ENCODE measurements at places on chromosomes 5 and 9.

GRCh38 chr5:43608406-43608805 is 5.4 kb downstream of the NNT start:
- no peak for DNase-seq

DNA sequence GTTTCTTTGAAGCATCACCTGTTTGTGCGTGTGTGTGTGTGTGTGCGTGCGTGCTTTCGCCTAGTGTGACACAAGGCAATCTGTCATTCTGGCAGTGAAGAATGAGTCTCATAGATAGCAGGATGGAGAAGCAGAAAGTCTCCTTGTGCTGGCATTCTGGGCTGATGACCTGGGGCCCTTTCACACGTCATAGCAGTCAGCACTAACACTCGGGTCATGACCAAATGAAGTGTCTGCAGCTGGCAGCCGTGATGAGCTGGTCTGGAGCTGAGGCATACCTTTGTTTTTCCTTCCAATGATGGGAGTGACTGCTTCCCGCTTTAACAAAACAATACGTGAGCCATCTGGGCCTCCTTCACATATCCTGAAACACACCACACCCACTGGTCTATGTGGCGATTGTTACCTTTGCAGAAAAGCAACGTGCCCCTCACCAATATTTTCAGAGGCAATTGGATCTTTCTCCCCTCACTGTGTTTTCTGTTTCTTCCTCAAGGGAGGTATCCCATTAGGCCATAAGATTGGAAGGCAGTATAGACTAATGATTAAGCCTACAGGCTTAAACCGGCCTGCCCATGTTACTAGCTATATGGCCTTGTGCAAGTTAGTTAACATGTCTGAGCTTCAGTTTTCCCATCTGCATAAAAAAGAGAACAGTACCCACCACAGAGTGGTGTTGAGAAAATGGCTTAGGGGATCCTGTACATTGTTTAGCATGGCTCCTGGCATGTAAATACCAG is 88.8 kb downstream of the SREK1 start:
- DNase-seq, result no peak

- DNase-seq, result no peak
Measured at GRCh38 chr5:72618708-72619107, 111.5 kb upstream of the ZNF366 start.

DNA sequence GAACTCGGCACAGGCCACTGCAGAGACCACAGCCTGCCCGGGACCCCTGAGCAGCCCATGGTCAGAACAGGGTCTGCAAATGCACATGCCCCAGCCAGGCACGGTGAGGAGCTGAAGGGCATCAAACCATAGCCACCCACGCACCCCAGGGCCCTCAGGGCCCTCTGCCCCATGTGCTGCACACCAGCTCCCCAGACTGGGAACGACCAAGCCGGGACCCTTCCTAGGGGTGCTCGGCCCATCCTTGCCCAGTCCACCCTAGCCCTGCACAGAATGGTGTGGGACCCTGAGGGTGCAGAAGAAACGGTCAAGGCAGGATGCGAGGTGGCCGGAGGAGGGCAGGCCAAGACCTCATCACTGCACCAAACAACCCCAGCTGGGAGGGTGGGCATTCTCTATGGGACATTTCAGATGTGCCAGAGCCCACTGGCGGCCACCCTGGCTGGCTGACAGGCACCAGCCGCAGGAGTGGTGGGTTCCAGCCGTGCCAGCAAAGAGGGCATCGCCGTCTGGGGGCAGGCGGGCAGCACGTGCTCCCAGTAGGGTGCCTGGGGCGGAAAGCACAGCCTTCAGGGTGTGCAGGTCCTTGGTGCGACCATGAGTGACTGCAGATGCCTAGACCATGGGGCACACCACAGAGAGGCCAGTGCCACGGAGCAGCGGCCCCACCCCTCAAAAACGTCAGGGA is 16.4 kb downstream of the SLC12A7 start:
- no peak for DNase-seq

DNA sequence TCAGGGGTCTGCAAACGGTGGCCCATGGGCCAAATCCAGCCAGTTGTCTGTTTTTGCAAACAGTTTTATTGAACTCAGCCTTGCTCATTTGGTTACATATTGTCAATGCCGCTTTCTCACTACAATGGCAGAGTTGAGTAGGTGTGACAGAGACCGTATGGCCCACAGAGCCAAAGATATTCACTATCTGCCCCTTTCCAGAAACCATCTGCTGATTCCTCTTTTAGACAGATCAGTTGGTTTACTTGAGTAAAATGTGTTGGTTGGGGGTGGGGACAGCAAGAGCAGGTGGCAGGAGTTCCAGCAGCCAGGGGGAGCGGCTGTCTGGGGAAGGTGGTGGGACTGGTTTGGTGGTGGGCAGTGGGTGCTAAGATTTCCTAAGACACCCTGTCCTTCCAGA is 54.8 kb downstream of the COL27A1 start:
- DNase-seq, result no peak

DNA sequence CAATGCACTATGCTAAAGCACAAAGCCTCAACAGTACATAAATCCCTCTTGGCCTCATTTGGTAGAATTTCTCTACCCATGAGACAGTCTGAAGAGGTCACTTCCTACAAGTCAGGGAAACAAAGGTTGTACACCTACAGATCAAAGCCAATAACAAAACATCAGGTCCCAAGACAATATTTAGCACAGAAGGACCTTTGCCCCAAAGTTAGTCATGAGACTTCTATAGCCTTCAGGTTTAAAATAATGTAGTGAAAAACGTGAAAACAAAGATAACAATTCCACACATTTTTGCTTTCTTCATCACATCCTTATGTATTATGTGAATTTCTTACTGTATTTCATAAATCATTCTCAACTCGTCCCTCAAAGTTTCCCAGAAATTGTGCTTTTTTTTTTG is 15.8 kb downstream of the AFF4 start:
- DNase-seq, result no peak

DNA sequence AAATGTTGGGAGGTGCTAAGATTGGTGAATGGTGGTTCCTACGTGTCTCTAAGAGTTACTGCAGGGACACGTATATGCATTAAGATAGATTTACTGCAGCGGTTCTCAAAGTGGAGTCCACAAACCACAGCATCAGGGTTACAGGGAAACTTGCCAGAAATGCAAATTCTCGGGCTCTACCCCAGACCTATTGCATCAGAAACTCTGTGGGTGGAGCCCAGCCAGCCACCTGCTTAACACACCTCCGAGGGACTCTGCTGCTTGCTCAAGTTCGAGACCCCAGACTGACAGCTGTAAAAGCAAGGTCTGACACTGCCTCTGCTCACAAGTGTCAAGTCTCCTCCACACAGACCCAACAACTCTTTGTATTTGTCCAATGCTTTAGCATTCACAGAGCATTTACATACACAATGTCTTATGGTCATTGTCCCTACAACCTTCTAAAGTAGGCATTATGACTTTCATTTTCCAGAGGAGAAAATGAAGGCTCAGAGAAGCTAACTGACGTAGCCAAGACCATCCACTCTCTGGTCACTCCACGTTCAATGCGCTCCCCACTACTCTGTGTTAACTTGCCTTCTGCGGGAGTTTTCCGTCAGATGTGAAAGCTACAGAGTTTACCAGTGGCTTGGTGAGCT is 48.8 kb downstream of the HSD17B3 start:
- DNase-seq, result no peak

GRCh38 chr5:71782771-71783770 is 64.0 kb downstream of the CARTPT start:
- peak; percentile 58 for DNase-seq

- no peak for DNase-seq
Measured at GRCh38 chr9:37383876-37384746, 38.4 kb upstream of the GRHPR start.

GRCh38 chr5:123138774-123139173 is 49.7 kb downstream of the PRDM6 start:
- DNase-seq, result no peak

DNA sequence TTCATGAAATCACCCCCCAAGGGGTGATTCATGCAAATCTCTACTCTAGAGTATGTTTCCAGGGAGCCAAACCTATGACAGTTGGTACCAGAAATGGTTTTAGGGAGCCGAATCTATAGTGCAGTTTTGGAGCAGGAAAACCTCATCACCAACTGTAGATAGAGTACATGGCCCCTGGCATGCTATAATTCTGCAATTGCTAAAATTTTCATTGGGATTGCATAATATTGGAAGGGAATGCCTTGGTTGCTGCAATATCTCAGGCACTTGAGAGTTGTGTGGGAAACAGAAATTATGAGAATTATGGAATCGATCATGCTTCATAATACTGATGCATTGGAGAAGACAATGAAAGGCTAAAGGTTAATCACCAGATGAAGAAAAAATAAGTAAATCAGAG is 148.2 kb upstream of the PLPPR1 start:
- DNase-seq, result no peak

DNA sequence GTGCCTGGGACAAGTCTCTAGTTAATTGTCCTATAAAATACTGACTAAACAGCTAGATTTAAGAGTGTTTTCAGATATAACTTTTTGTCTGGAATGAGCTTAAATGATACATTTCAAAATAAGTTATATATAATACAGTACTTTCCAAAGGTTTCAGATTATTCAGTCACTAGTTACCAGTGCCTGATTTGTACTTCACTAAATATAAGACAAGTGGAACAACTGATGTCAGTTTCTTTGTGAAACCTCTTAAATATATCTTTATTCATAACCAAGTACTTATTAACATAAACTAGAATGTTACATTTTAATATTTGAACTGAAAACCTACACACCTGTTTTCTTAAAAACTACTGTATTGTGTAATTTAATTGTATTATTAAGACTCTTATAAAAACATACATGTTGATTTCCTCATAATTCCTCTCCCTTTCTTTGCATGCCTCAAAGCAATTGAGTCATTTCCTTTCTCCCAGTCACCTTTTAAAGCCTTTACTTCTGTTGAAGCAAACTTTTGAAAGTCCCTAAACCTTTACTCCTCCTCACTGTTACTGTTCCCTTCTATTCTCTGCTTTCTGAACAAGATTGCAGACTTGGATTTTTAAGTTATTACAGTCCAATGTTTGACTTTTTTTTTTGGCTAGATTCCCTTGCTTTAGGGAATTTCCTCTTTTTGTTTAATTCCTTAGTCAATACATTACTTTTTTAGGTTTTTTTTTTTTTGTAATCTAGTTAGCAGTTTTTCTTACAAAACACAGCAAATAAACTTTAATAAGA is 8.7 kb upstream of the SEMA6A start:
- no peak for DNase-seq

- no peak for DNase-seq
Measured at GRCh38 chr9:126677188-126678084, 63.7 kb downstream of the LMX1B start.

- peak; percentile 48 for DNase-seq
Measured at GRCh38 chr5:73902327-73903051, 276.5 kb downstream of the ARHGEF28 start.

DNA sequence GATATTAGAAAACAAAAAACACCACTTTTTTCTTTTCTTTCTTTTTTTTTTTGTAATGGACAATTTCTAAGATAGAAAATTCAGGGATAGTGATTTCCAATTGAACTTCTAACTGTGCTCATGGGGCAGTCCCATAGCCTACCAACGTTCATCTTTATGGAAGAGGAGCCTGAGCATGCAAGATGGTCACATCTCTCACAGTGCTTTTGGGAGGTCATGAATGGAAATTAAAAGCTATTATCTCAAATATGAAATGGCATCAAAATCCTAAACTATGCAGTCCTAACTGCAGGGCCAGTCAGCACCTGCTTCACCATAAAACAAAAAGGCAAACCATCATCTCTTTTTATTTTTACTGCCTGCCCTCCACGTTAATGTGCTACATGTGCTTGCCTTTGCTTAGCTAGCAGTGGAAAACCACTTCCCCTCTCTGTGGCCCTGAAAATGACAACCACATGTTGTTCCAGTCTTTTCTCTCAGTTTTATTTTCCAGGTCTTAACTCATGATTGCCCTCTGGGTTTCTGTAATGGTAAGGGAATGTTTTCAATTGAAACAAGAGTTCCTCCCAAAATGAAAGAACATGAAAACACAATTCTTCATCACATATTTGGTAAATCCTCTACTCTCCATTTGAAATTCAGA is 16.7 kb downstream of the IFNB1 start:
- DNase-seq, result no peak

DNA sequence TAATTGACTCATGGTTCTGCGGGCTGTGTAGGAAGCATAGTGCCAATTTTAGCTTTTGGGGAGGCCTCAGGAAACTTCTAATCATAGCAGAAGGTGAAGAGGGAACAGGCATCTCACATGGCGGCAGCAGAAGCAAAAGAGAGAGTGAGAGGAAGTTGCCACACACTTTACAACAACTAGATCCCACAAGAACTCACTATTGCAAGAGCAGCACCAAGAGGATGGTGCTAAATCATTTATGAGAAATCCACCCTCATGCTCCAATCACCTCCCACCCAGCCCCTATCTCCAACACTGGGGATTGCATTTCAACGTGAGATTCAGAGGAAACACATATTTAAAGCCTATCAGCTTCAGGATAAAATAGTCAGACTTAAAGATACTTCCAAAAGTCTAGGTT is 36.1 kb upstream of the LPAR1 start:
- DNase-seq, result no peak

GRCh38 chr9:20476912-20477521 is 145.3 kb downstream of the MLLT3 start:
- no peak for DNase-seq

- DNase-seq, result no peak
Measured at GRCh38 chr5:5619546-5619945, 197.1 kb downstream of the ICE1 start.

DNA sequence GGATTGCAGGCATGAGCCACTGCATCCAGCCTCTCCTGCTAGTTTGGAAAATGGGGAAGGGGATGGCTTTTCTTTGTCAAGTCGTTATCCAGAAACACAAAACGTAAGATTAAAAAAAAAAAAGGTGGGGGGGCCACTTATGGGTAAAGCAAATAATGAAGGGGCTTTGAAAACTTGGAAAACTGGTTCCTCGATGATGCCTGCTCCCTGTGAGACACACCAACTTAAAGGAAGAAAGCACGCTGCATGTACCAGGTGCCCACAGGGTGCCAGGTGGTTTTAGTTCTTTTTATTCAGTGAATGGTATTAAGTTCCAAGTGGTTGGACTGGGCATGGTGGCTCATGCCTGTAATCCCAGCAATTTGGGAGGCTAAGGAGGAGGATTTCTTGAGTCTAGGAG is 170.1 kb downstream of the GOLPH3 start:
- no peak for DNase-seq

DNA sequence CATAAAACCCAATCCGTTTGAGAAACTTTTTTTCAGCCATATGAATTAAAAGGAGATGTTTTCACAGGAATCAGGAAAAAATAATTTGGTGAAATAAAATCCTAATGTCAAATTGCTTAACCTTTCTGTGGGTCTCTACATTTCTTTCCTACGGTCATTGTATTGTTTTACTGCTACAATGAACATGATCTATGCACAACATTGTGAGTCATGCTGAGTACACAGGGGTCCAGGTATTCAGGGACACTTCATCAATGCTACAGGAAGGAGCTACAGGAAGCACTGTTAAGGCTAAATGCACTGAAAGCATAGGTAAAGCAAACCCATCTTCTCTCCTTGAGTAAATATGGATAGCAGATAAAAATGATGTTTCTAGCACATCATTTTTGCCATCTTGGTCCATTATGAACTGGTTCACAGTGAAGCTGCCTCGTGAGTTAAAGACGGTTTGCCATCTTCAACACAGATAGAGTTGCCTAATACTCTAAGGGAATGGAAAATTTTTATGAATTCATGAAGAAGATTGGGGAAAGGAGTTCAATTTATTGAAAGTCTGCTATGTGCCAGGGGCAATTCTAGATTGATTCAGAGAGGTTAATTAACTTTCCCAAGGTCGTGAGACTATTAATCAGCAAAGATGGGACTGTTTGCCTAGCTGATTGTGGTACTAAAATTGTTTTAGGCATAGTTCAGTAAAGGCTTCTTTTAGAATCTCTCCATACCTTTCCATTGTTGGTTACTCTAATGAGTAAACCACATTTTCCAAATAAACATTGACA is 85.5 kb downstream of the DIRAS2 start:
- no peak for DNase-seq
